ENCODE measurements at places on chromosomes 2 and 18. TPM values are rescaled to one million over a fixed set of nuclear protein-coding genes. Genes with fewer than 3 reads are reported as not detected.

DNA sequence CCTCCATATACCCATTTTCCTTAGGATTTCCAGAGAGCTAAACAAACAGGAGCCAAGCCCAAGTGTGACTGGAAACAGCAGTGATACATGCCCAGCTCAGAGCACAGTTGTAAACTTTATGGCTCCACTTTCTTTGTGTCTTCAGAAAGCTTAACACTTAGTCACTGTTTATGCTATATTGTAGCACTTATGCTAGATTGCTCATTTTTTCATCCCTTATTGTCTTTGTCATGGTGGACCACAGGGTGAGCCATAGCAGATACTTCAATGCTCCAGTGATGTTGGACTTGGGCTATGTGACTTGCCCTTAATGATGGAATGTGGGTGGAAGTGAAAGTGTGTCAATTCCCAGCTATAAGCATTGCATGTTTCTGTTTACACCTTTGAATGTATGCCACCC lies 401.6 kb downstream of the METTL4 start:
- DNase-seq = no peak

GRCh38 chr18:13482618-13482945 lies 243.8 kb downstream of the FAM210A start:
- DNase-seq = no peak

- no peak for DNase-seq
These were observed 220.4 kb upstream of the TFPI start for GRCh38 chr2:187774551-187775071.

GRCh38 chr2:240643811-240644150 lies 18.5 kb downstream of the GPR35 start:
- no peak for DNase-seq

GRCh38 chr18:47050468-47050867 lies 15.0 kb upstream of the ELOA2 start:
- DNase-seq = no peak

Gene REG3A
- total RNA-seq = not detected

Gene TCF4
- total RNA-seq = 210 TPM

Gene ERFE
- total RNA-seq = 0.85 TPM

Gene CLEC4F
- not detected for total RNA-seq

Gene IL36G
- total RNA-seq = not detected
